Fibroblast of villous mesenchyme (primary cell): ENCODE measurements at places on chromosomes 6 and 20.
A peak's percentile ranks its signal among the peaks of the same experiment; 100 is the strongest.

GRCh38 chr6:168626046-168626602 lies 185.1 kb downstream of the SMOC2 start:
- no peak for DNase-seq

GRCh38 chr6:112752791-112753190 lies 405.7 kb downstream of the RFPL4B start:
- DNase-seq, result no peak

GRCh38 chr6:33206864-33207551 lies 1.3 kb upstream of the RING1 start:
- DNase-seq, result no peak

DNA sequence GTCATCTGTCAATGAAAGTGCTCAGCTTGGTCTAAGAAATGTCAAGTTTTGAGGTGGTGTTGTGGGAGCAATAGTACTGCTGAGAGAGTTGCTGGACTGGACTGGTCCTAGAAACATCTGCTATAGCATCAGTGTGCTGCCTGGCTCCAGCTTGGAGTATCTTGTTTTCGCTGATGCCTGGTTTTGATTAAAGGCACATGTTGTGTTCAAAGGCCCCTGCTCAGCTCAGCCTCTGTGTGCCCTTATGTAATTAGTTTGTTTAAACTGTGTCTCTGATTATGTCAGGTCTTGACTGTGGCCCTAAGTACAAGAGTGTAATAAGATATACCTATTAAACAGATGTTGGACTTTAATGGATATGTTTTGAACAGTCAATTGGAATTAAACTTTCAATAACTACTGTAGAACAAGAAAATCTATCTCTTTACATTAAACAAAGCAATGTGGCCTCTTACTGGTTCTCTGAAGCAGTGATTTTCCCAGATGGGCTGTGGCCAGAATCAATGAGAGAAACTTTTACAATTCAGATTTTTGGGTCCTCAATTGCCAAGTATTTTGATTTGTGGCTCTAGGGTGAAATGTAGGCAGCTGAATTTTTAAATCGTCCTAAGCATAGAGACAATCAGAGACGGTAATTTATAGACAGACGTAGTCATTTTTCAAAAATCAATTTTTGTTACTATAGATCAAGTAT lies 668.2 kb downstream of the DHX35 start:
- DNase-seq, result peak; percentile 4

- peak; percentile 38 for DNase-seq
These were observed 317.9 kb upstream of the MARCKS start for GRCh38 chr6:113539202-113539601.

- no peak for DNase-seq
These were observed 10.7 kb upstream of the HDDC2 start for GRCh38 chr6:125312478-125312877.

- no peak for DNase-seq
These were observed 140.8 kb downstream of the ZFAND3 start for GRCh38 chr6:37960139-37960935.

DNA sequence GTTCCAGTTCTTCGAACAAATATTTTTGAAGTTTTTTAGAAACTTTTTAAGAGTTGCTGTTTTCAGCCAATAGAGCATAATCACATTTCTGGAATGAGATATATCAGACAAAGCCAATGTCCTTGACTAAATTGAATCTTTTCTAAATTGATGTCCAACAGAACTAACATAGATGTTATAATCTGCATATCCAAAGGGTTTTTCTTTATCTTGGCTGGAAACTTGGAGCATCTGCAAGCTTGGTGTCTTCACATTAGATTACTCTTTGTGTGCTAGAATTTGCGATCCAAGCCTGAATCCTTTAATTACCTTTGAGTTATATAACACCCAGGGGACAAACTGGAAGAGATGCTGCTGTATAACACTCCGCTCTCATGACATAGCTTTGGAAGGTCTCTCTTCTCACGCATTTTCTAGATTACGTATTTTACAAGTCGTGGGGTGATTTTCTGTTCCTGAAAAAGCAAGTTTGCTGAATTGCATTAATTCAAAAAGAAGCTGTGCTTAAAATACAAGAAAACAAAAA lies 64.4 kb upstream of the FUCA2 start:
- DNase-seq, result peak; percentile 28

GRCh38 chr6:155245831-155246230 lies 18.0 kb upstream of the CLDN20 start:
- DNase-seq, result peak; percentile 47

DNA sequence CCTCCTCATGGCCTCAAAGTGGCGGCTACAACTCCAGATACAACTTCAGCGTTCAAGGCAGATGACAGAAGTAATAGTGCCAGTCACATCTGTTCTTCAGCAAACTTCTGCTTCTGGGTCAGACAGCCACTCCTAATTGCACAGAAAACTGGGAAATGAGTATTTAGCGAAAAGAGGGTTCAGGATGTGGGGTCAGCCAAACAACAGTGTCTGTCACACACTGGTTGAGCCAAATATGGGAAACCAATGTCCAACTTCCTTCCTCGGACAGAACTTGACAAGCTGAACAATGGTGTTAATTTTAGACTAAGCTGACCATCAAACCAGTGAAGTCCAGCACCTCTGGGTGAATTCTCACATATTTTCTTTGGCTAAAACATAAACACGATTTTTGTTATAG lies 22.1 kb downstream of the NUDT3 start:
- no peak for DNase-seq

GRCh38 chr6:77205936-77206335 lies 257.4 kb downstream of the HTR1B start:
- peak; percentile 27 for DNase-seq

DNA sequence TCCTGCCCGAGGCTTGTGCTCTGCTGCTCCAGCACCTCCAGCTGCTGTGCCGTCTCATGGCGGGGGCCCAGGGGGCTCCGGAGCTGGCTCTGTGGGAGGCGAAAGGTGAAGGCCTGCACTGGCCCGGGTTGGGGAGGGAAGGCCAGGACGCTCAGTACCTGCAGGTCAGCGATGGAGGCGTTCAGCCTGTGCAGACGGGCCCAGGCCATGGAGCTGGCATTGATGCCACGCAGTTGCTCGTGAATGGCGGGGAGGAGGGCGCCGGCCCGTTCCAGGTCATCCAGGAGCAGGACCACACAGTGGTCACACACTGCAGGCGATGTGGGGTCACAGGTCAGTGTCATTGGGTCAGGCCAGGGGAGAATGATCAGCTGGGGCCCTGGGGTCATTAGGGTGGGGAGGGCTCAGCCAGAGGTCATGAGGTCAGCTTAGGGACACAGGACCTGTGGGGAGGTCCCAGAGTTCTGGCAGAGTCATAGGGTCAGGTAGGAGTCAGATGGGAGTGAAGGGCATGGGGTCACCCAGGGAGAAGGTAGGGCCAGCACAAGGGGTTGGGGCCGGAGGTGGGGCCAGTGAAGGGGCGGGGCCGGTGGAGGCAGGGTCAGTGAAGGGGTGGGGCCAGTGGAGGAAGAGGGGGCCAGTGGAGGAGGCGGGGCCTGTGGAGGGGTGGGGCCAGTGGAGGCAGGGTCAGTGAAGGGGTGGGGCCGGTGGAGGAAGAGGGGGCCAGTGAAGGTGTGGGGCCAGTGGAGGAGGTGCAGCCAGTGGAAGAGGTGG lies 18.0 kb downstream of the ADRM1 start:
- DNase-seq, result peak; percentile 14

DNA sequence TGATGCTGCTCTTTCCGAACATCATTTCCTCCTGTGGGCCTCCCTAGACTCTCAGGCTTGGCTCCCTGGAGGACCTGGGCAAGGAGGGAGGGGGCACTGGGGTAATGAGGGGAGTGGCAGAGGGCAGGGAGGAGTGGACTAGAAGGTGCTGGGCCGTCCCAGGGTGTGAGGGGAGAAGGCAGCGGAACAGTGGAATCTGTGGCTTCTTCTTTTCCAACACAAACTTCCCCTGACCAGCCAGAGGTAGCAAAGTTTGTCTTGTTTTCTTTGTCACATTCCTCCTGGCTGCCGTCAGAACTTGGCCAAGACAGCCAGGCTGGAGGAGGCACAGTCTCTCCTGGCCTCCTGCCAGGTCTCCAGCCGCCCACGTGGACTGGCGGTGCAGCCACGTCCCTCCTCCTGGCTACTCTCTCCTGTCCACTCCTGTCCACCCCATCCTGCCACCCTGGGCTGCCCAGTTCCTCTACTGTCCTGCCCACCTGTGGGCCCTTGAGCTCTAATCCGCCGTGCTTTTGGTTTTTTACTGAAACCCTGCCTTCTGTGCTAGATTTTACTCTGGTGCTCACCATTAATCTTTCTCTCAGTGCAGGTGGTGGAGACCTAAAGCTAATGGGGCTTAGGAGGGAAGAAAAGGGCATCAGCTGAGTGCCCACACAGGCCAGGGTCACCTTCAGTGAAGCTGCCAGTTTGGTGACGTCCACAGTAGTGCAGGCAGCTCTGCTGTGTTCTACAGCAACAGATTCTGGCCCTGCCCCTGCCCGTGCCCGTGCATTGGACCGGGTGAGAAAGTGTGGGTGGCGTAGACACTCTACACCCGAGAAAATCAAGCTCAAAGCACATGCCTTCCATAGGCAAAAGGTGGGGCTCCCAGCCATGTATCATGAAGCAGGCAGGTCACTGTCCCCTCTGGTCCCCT lies 2.8 kb upstream of the CDSN start:
- DNase-seq, result peak; percentile 92

- DNase-seq, result no peak
These were observed 3.5 kb downstream of the C6orf132 start for GRCh38 chr6:42138630-42139619.

GRCh38 chr20:63532449-63532971 lies 4.7 kb downstream of the PTK6 start:
- DNase-seq, result no peak

DNA sequence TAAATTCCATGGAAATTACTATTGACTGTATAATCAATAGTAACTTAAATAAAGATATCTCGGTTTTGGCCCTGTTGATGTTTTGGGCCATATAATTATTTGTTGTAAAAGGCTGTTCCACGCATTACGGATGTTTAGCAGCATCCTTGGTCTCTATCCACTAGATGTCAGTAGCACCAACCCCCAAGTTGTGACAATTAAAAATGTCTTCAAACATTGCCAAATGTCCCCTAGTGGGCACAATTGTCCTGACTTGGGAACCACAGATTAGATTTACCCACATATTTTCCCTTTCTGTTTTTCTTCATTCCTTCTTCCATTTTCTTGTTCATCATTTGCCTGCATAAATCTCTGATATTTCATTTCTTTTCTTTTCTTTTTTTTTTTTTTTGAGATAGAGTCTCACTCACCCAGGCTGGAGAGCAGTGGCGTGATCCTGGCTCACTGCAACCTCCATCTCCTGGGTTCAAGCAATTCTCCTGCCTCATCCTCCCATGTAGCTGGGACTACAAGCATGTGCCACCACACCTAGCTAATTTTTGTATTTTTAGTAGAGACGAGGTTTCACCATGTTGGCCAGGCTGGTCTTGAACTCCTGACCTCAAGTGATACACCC lies 13.6 kb upstream of the WFDC8 start:
- peak; percentile 36 for DNase-seq

DNA sequence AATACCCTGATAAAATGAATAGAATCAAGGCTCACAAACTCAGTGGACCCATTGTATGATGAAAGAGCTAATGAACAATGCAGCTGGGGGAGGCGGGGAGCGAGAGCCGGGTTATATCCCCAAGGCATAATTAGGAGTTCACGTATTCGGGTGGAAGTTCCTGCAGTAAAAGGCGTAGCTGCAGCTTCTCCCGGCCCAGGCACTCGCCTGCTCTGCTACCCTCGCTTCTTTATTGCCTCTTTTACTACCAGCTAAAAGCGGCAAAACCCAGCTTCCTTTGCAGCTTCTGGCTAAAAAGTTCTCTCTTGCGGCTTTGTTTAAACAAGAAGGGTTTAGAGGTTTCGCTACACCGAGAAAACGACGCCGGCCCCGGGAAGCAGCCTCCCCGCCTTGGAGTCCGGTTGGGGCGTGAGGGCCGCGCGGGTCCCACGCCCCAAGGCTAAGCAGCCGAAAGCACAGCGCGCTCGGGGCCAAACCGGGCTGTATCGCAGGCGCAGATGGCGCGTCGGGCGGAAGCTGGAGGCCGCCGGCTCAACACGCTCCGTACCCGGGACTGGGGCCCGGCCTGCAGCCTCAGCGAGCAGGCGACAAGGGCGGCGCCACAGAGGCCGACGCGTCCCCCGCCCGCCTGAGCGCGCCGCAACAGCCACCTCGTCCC lies 1.6 kb downstream of the ZBTB2 start:
- peak; percentile 80 for DNase-seq

DNA sequence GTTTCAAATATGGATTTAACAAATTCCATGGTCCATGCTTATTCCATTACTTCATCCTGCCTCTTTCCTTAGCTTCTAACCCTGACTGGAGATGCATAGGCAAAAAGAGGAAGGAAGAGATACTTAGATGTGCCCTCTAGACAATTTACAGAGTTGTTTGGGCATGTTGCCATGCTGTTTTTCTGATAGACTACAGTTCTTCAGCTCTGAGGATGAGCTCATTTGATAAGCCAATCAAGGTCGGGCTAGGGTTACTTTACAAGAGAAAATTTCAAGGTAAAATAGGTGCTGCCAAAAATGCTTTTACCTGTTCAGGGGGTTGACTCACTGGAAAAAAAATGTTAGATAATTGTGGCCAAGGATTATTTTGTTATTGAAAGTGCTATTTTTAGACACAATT lies 5.9 kb downstream of the HCRTR2 start:
- DNase-seq, result no peak

GRCh38 chr20:7214081-7214740 lies 446.7 kb downstream of the BMP2 start:
- DNase-seq, result no peak

DNA sequence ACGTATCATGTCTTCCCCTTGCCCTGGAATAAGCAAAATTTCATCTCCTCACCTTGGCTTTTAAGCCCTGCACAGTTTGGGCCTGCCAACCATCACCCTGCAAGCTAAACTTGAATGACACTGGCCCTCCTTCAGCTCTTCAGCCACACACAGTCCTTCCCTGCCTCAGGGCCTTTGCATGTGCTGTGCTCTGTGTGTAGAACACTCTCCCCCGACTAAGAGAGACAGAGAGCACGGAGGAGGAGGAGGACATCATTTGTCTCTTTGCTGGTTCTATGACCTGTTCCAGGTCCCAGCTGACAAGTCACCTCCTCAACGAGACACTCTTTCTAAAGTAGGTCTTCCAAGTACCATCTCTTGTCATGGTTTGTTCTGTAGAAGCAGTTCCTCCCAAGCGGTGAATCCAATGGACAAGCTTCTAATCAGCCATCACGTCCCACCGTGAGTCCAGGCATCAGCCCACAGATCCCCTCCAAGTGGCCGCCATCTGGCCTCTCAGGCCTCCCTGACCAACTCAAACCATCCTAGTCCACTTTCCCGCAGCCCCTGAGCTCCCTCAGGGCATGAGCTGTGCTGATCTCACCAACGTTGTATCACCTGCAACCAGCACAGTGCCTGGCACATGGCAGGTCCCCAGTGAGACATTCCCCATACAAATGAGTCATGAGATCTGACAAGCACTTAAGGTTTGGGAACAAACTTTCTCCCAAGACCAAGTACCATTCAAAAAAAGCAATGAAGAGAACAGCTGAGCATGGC lies 30.5 kb downstream of the NFATC2 start:
- no peak for DNase-seq

- peak; percentile 20 for DNase-seq
These were observed 2.7 kb downstream of the SLC32A1 start for GRCh38 chr20:38726804-38727606.
